ENCODE measurements at places on chromosomes 5 and 9.

DNA sequence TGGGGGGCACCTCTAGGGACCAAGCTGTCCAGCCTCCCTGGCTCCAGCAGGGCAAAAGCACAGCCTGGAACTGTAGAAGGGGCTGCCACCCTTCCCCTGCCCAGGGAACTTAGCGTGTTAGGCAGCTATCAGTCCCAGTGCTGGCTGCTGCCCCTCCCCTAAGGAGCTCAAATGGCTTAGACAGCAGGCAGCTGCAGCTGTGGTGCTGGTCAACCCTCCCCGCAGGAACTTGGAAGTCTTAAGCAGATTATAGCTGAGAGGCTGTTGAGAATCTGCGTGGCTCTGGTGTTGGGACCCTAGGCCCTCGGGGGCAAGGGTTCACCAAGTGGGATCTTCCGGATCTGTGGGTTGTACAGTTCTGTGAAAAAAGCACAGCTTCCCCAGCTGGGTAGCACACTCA, 536.5 kb upstream of the CDH10 start:
- DNase-seq: no peak

DNA sequence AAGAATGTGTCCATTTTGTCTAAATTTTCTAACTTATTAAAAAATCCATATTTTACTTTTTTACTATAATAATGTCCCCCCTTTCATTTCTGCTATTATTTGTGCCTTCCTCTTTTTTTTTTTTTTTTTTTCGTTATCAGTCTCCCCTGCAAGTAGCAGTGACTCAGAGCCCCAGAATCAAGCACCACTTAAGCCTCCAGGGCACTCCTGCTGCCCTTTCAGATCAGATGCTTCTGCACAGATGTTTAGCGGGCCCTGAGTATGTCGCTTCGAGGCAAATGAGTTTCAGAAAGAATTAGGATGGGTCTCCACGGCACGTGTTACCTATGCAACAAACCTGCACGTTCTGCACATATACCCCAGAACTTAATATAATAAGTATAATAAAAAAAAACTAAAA, 11.7 kb downstream of the MED7 start:
- no peak for DNase-seq

DNA sequence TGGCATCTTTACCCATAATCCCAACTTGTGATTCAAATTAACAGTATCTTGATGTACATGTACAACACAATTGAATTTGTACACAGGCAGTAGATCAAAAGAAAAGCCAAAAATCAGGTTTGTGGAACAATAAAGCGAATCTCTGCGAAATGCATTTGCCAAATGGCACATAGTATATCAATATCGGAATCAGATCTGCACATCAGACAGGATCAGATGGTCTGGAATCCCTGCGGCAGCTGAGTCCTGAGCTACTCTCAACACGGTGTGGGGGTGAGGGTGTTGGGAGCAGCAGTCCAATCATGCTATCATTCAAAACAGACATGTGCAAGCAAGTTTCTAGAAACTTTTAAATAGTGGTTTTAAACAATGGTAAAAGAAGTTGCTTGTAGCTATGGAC, 358.3 kb downstream of the SEMA5A start:
- DNase-seq: no peak

GRCh38 chr9:129604766-129605163, 16.1 kb downstream of the C9orf50 start:
- no peak for DNase-seq

GRCh38 chr9:24413651-24414050, 132.0 kb downstream of the IZUMO3 start:
- no peak for DNase-seq

DNA sequence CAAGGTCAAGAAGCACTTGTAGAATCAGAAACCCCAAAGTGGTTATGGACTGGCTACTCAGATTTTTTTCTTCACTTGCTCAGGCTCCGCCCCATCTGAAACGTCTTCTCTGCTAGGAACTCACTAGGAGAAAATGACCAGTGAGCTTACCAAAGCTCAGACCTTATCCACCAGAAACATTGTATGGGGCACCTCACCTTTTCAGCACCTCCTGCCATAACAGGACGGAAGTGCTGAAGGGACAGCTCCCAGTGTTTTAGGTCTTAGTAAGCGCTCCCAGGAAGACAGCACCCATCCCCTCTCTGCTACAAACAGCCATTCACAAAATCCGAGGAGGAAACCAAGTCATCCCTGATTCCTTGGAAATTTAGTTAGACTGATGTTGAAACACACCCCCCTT, 1.2 kb upstream of the GABRA1 start:
- no peak for DNase-seq

DNA sequence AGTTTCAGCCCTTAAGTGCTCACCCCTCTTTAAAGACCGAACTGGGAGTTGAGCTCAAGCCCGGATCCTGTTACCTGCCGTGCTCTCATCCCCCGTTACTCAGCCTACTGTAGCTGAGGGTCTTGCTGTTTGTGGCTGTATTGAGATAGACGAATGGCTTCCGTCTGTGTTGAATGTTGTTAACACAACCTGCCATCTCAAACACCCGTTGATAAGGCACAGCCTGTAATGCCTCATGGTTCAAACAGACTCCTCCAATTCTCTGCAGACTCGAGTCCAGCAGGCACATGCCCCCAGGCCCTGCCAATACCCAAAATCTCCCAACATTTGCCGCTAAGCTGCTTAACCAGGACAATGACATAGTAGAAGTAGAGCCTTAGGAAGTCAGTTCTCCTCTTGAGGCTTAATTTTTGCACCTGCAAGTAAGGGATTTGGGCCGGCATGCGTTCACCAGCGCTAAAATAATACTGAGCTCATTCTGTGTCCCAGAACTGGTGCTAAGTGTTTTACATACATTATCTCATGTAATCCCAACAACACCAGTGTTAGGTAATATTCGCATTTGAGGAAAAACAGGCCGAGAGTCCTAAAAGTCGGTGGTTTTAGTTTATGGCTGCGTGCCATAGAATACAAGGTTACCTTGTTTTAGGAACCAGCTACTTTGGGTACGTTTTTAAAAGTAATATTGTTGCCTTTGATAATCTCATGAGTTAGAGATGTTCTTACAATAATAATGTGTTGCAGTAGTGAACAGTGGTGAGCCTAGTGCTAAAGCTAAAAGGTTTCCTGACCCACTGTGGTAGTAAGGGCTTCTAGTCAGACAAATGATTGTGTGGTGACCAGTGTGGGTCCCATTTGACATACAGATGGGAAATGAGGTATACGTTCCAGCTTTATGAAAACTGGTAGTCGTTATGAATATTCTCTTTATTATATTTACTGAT, 1.5 kb upstream of the RFX3 start:
- DNase-seq: no peak

- no peak for DNase-seq
These were observed 85.7 kb upstream of the RUFY1 start for GRCh38 chr5:179464631-179465030.

- DNase-seq: no peak
These were observed 56.5 kb upstream of the JADE2 start for GRCh38 chr5:134468921-134469400.

GRCh38 chr9:40907657-40908624, 220.5 kb downstream of the FOXD4L6 start:
- no peak for DNase-seq

DNA sequence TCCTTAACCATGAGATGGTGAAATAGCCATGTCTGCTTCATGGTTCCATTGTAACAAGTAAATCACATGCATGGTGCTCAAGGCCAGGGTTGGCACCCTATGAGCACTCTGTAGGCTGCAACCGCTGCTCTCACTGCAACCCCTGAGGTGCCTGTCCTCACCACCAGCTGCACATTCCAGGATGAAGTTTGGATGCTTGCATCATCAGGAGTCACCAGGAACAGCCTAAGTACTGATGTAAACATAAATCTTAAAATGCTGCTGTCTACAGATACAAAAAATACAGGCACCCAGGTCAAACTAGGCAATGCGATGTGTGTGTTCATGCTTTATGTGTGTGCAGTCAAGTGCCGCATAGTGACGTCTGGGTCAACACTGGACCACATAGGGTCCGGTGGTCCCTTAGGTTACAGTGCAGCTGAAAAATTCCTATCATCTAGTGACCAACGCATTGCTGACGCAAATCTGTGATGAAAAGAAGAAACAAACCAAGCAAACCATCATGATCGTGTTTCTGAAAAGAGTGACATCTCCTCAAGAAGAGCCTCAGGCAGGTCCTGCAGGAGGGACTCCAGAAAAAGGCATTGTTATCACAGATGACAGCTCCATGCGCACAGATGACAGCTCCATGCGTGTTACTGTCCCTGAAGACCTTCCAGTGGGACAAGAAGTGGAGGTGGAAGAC, 234.8 kb downstream of the AUH start:
- DNase-seq: no peak

All from activated T-helper 9 cell treated with anti-CD3 and anti-CD28 coated beads, Interleukin-2, amount 50 U/mL, for 16 hours (primary cell).